ENCODE measurements at places on chromosomes 5 and 9.

DNA sequence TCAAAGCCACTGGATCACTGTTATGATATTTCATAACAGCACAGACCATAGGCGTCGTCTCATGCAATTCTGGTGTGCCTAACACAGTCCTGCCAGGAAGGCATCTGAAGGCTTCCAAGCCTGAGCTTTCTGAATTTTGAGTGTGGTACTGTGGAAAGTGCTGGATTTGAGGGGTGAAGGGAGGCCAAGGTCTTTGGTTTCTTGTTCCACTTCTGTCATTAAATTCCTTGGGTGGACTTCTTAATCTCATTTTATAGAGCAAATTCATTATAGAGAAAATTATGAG is 441.3 kb upstream of the PIK3R1 start:
- DNase-seq, result no peak

DNA sequence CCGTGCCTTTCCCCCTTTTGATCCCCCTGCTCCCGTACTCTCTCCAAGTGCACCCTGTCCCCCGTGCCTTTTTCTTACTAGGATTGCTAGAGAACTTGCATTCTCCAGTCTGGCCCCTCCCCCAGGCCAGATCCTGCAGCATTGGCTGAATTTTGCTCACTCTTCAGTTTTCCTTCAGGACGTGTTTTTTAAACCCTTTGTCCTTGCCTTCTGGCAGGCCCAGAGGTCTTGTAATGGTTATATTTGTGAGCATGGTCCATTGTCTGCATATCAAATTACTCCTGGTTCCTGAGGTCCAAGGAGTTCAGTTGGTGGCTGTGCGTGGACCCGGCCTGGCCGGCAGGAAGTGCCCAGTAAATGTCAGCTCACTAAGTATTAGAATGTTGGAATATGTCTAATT is 606 bp downstream of the TBC1D13 start:
- no peak for DNase-seq

DNA sequence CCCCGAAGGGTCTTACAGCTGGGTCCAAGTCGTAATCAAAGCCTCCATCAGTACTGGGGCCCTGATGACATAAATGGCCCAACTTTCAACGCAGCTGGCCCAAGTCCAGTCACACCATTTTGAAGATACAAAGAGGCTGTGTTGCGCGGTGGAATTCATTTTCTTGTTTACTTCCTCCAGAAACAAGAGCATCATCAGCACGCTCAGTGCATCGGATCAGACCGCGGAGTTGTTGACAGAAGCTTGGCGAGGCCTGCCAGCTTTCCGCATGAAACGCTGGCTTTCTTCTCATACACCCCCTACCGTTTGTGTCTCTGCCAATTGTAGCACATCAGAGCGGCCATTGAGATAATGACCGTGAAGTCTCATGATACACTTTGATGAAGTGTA is 101.7 kb upstream of the SPATA31D4 start:
- DNase-seq, result no peak

- no peak for DNase-seq
These were observed 940.7 kb downstream of the NR2F1-AS1 start for GRCh38 chr5:92640340-92640739.

- no peak for DNase-seq
These were observed 393.1 kb downstream of the TMEM232 start for GRCh38 chr5:110333384-110333783.

GRCh38 chr9:114643896-114644295 is 13.7 kb downstream of the TEX53 start:
- DNase-seq, result no peak

- no peak for DNase-seq
These were observed 5.5 kb upstream of the SHB start for GRCh38 chr9:38074441-38074961.

DNA sequence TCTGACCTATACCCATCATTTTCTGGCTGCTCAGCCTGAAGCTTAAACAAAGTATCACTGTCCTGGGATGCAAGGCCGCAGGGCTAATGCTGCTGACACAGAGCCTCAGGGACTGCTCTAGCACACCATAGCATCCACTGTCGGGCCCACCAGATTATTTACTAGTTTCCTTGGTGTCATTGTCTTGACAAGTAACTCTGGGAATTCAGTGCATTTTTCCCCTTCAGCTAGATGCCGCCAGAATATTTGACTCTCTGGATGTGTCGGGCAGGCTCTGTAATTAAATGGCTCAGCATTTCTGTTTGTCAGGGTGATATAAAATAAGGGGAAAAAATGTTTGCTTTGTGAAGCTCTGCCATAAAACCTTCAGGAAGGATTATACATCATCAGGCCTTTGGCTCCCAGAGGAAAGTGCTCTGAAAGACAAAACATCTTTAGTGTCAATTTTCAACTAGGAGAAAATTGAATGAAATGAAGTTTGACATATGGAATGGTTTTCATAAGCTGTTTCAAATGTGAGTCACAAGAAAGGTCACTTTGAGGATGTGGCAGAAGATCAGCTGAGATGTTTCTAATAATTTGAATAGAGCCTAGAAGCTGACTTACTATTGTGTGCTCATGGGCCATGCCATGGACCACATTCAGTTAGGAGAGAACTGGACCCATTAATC is 350.1 kb downstream of the TMEM232 start:
- DNase-seq, result no peak

GRCh38 chr9:113921396-113921925 is 45.4 kb downstream of the ZNF618 start:
- no peak for DNase-seq

GRCh38 chr5:134525683-134526482 is 413 bp downstream of the JADE2 start:
- no peak for DNase-seq

- no peak for DNase-seq
These were observed 3.4 kb upstream of the SLC46A2 start for GRCh38 chr9:112894041-112894440.

GRCh38 chr9:90539286-90539685 is 103.3 kb downstream of the DIRAS2 start:
- no peak for DNase-seq

DNA sequence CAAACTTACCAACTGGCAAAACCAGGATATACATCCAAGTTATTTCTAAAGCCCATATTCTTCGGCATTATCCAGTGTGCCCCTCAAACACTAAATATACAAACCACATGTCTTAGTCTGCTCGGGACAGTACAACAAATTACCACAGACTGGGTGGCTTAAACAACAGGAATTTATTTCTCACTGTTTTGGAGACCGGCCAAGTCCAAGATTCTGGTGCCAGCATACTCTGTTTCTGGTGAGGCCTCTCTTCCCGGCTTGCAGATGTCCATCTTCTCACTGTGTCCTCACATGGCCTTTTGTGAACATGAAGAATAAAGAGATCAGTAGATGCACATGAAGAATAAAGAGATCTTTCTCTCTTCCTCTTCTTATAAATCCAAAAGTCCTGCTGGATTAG is 12.9 kb upstream of the SLCO6A1 start:
- DNase-seq, result no peak

DNA sequence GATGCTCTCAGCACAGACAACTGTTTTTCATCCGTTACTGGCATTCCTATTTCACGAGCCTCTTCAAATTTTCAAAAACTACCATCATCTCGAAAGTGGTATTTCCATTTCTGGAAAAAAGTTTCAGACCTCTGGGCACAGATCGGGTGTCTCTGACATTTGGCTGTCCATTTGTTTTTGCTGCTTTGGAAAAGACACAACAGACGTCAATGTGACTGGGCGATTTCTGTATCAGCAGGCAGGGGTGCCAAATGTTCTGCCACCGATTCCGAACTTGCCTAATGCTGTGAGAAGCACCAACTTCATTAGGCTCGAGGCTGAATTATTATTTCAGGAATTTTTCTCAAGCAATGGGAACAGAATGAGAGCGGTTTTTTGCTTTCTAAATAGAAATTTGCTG is 105.6 kb downstream of the ARSB start:
- no peak for DNase-seq

DNA sequence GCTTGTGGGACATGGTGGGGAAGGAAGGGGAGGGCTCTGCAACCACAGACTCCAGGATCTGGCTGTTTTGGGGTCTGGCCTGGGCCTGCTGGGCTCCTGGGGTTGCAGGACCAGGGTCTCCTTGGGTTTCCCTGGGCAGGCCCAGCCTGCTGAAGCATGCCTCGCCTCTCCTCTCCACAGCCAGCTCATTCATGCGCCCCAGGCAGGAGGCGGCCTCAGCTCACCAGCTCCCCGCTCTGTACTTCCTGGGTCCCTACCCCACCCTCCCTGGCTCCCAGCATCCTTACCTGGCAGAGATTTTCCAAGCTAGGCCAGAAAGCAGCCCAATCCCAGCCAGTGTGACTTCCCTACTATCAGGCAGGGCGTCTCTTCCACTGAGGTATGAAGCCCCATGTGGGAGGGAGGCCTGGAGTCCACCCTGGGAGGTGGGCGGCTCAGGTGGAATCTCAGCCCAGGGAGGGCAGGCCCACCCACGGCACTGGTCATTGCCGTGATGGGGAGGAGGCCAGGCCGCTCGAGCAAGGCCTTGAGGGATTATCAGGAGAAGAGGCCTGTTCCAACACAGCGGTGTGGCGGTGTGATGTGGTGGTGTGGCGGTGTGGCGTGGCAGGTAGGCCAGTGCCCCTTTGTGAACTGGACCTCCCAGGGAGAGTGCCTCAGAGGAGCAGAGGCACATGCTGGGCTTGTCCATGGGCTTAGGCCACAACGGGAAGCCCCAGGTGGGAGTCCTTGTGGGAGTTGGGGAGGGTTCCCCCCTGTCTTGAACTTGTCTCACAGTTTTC is 103.4 kb downstream of the DAB2IP start:
- no peak for DNase-seq

GRCh38 chr5:154395407-154396106 is 50.2 kb upstream of the SAP30L start:
- DNase-seq, result no peak

GRCh38 chr9:82091610-82092009 is 103.0 kb downstream of the SPATA31D1 start:
- no peak for DNase-seq

- no peak for DNase-seq
These were observed 76.9 kb upstream of the IFNK start for GRCh38 chr9:27447031-27447683.

DNA sequence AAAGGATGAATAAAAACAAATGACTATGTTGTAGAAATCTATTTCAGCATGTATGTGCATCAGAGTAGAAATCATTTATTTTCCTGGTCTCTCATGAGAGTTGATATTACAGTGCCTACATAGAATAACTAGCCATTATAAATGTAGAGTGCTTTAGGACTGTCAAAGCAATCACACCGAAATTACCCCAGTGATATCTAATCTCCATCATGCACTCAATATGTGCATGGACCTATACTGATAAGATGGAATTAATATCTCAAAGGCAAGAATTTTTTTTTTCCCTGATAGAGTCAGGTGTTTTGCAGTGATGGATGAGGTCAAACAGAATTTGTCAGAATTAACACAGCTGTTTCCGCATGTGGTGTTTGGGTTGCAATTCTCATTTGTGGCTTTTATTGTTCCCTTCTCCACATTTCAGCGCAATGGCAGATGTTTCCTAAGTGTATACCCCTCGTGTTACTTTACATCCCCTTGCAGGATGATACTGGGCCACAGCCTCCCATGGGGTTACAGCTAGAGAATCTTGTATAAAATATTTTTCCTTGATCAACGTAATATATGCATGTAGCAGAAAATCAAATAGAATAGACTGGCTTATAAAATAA is 298.8 kb downstream of the RASEF start:
- DNase-seq, result no peak

- DNase-seq, result no peak
These were observed 171.2 kb downstream of the CCDC171 start for GRCh38 chr9:15724016-15724415.

Data from stimulated activated CD4-positive, alpha-beta T cell treated with anti-CD3 and anti-CD28 coated beads, Interleukin-1b, Interleukin-23, amount 100 ng/mL, for 1 hour (primary cell).